ENCODE measurements at places on chromosomes 13 and 19.
A peak's percentile ranks its signal among the peaks of the same experiment; 100 is the strongest.

- no peak for DNase-seq
These were observed 118.5 kb upstream of the SERTM1 start for GRCh38 chr13:36555151-36555986.

DNA sequence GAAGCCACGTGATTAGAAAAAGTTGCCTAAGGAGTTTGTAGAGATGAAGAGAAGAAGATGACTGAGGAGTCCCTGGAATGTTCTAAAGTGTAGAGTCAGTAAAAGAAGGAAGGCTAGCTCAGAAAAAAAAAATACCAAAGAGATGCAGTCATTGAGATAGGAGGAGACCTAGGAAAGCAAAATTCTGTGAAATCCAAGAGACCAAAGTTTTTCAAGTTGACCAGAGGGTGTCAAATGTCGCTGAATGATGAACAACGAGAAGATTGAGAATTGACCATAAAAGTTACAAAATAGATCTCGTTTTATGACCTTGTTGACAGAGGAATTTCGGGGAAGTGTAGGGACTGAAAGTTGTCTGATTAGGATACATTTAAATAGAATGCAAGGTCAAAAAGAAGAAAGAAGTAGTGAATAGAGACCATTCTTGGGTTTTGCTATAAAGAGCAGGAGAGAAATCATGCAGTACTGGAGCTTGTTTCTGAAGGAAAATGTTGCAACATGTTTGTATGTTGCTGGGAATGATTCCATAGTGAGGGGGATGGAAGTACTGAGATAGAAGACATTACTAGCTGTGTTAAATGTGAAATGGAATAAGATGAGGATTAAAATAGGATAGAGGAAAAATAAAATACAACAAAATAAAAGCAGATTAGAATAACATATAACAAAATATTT, 30.2 kb upstream of the HTR2A start:
- no peak for DNase-seq

DNA sequence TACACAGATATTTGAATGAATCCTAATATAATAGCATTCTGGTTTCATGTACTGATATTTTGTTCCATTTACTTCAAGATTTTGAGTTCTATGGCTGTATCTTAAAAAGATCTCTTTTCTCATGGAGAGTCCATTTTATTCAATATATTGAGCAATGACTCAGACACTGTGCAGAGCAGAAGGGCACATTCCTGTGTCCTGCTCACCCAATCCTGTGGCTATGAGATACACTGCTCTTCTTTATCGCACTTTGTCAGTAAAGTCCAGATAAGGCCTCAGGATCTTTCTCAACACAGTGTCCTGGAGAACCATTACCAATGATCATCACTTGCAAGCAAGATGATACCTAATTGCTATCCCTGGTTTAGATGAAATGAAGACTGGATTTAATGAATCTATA, 155.0 kb downstream of the CYSLTR2 start:
- no peak for DNase-seq

GRCh38 chr19:38173291-38174041, 50.6 kb downstream of the DPF1 start:
- DNase-seq: no peak

DNA sequence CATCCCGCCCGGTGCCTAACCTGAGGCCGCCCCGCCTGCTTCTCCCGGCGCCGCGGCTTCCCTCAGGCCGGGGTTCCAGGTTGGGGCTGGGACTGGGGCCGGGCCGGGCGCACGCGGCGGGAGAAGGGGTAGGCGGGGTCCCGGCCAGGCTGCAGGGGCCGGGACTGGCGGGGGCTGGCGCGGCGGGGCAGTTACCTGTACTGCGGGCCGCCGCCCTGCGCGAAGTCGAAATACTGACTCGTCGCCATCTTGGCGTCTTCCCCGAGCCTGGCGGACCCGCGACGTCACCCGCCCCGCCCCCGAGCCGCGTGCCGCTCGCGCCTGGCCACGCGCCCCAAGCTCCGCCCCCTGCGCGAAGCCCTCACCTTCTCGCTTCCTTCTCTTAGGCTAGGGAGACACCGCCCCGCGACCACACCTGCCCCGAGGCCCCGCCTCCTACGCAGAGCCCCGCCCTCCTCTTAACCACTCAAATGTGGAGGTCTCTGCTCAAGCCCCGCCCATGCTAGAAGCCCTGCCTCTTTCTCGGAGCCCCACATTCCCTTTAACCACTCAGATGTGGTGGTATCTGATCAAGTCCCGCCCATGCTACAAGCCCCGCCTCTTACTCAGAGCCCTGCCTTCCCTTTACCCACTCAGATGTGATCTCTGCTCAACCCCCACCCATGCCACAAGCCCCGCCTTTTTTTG, at the start of gene ZFR2:
Gene ZFR2, minus strand, starts transcription at position 269 of the 687 bp plus-strand sequence. Its CDS starts 21 bp downstream, at position 248.
- peak; percentile 23 for DNase-seq

- no peak for DNase-seq
These were observed 19.3 kb upstream of the TCF3 start for GRCh38 chr19:1671716-1672037.

DNA sequence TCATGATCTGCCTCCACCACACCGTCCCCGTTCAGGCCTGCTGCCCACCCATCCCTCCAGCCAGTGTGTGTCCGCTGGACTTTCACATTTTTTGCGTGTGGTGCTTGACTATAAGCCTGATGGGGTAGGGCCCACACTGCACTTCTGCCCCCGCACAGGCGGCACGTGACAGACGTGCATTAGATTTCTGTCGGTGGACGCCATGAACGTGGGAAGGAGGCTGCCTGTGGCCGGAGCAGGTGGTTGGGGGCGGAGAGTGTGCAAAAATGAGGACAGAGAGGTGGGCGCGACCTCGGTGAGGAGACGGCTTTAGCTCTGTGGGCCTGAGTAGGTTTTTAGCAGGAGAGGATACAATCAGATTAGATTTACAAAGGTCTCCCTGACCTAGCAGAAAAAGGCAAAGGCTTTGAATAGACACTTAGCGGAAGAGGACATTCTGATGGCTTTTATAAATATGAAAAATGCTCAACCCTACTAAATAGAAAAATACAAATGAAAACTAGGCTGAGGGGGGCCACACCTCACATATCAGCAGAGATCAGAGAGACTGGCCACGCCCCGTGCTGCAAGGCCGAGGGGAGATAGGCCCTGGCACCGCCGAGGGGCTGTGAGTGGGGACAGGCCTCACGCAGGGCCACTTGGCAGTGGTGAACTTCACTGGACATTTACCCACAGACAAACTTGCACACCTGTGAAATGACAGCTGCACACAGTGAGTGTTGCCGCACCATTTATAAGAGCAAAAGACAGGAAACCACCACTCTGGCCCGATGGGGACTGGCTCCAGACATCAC, 25.4 kb downstream of the PAK4 start:
- no peak for DNase-seq

GRCh38 chr19:5171711-5172110, 168.9 kb downstream of the PTPRS start:
- DNase-seq: no peak

GRCh38 chr13:41601718-41602445, 144.5 kb downstream of the RGCC start:
- no peak for DNase-seq

DNA sequence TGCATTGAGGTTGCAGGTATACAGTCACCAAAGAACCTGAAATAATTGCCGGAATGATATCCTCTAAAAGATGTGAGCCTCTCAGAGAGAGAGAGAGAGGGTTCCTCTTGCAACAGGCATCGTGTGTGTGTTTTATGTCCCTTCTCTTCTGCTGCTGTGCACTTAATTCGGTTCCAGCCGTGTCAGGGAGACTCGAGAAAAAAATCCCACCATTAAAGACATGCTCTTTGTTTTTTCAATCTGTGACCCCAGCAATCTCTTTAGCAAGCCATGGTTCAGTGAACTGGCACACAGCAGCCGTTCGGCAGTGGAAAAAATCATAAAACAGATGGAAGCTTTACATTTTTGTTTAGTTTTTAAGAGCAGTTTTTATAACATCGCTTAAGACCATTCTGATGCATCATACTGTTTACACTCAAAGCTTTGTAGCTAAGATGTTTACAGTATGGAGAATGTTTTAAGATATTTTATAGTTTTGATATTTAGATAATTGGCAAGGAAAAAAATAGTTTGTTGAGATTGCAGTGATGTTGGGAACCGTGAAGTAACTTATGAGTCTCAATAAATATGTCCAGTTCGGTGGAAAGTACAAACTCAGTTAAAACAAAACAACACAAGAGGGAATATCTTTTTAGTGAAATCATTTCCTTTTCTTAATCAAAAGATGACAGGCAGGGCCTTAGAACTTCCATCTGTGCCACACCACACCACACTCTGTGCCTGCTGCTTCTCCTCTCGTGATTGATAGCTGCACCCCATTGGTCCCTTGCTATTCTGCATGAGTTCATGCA, 31.2 kb upstream of the ZNF536 start:
- DNase-seq: no peak

- no peak for DNase-seq
These were observed 88.2 kb upstream of the ARGLU1 start for GRCh38 chr13:106656186-106656585.

DNA sequence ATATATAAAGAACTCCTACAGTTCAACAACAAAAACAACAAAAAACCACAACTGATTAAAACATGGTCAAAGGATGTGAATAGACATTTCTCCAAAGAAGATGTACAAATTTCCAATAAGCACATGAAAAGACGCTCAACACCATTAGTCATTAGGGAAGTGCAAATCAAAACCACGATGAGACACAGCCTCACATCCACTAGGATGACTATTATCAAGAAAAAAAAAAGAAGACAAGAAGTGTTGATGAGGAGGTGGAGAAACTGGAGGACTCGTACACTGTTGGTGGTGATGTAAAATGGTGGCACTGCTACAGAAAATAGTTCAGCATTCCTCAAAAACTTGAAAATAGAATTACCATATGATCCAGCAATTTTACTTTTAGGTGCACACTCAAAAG, 61.0 kb upstream of the SOX1 start:
- no peak for DNase-seq

DNA sequence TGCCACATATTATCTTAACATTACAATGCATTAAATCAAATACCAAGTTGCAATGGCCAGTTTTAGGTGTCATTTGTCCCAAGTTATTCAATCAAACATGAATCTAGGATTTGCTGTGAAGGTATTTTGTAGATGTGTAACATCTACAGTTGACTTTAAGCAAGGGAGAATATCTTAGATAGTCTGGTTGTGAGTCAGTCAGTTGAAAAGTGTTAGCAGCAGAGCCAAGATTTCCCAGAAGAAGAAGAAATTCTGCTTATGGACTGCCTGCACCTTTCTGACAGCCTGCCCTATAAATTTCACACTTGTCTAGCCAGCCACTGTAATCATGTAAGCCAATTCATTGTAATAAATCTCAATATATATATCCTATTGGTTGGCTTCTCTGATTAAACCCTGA, 41.3 kb upstream of the INTS6 start:
- DNase-seq: no peak

DNA sequence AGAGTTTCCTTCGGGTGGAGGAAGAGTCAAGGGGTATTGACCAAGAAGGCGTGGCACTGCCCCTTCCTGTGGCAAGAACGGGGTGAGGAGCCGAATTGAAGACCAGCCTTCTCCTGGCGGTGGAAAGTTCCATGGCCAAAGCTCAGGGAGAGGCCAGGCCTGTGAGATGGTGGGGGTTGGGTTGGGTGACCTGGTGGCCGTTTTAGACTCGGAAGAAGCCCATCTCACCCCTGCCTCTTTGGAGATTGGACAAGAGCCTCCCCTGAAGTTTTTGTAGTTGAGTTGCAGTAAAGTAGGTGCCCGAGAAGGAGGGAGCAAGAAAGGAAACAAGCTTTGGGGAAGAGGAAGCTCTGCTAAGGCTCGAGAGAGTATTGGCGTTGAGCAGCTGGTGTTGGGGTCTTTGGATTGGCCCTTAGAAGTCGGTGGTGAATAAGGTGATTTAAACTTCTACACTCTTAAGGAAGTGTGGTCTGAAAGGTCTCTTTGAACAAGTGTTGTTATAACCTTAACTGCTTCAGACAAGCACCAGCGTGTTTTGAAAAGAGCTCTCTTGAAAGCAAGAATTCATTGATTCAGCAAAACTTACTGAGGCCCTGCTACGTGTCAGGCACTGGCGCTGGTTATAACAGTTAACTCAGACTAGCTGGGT, 964 bp downstream of the SPINT2 start:
- no peak for DNase-seq

GRCh38 chr13:34747507-34747906, 194.6 kb upstream of the NBEA start:
- no peak for DNase-seq

DNA sequence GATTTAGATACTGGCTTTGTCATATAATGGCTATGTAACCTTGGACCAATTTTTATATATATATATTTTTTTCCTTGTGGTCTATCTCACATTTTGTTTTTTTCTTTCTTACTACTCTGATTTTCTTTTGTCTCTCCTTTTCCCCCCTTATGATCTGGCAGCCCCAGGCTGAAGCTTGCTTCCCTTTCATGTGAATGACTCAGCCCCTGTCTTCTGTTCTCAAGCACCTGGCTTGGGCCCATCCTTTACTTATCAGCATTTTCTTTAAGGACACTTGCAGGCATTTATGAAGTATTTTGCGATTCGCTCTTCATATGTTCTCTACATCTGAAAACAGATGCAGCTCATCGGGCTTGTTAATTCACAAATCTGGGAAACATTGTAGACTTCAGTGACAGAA, 163.6 kb downstream of the SPRY2 start:
- no peak for DNase-seq

DNA sequence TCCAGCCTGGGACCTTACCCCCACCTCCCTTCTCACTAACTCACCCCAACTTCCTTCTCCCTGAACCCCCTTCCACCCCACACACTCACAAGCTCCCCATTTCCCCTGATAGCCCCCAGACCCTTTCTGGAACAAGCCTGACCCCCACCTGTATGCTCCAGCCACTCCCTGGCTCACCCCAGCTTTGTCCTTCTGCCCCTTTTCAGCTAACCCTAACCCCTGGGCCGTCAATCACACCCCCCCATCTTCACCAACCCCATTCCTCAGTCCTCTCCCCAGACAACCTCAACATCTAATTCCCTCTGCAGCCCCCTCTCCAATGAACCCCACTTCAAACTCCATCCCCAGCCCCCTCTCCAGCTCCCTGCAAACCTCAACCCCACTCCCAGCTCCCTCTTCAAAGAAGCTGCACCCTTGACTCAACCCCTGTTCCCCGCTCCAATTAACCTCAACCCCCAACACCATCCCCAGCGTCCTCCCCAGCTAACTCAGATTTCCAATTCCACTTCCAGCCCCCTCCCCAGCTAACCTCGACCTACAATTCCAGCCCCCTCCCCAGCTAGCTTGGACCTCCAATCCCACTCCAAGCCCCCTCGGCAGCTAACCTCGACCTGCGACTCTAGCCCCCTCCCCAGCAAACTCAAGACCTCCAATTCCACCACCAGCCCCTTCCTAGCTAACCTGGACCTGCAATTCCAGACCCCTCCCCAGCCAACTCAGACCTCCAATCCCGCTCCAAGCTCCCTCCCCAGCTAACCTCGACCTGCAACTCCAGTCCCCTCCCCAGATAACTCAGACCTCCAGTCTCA, 929 bp downstream of the GNG7 start:
- no peak for DNase-seq

DNA sequence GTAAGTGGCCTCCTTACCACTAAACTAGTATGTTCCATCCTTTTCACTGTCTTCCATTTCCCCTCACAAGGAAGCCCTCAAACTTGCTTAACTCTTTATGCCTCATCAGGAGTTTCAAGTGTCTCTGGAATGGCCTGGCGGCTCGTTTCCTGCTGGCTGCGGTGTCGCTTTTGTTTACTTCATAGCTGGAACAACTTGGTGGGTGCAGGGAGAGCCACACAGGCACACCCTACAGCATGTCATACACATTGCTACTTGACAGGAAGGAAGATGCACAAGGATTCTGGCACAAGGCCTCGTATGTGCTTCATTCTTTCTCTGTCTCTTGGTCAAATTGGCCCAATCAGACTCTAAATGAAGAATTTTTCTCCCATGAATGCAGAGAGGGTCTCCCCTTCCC, 488.3 kb downstream of the FOXO1 start:
- DNase-seq: peak; percentile 25
